ENCODE measurements at places on chromosomes 4 and X.
A peak's percentile ranks its signal among the peaks of the same experiment; 100 is the strongest.

DNA sequence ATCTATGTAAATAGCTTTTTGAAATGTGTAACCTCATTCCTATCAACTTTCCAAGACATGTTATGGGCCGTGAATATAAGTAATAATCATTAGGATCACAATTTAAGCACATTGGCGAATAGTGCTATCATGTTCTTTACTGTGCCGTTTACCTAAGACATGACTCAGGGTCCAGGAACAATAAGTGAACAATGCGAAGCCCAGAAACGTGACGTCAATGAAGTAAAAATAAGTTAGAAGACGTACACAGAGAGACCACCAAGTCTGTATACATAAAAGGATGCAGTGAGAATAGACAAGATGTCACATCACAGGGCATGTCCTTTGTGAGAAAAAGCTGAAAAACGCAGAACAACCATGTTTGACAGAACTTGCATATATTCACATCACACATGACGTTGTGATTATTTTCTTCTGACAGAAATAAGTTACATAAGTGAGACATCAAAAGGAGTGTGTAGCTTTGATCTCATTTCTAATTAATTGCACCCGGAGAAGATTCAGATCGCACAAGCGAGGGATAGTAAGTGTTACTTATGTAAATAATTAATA is 49.4 kb upstream of the FAT1 start:
- DNase-seq = no peak

GRCh38 chr4:117596917-117597480 is 437.3 kb upstream of the NDST3 start:
- DNase-seq = no peak

GRCh38 chr4:137124278-137124932 is 407.9 kb downstream of the PCDH18 start:
- DNase-seq = no peak

DNA sequence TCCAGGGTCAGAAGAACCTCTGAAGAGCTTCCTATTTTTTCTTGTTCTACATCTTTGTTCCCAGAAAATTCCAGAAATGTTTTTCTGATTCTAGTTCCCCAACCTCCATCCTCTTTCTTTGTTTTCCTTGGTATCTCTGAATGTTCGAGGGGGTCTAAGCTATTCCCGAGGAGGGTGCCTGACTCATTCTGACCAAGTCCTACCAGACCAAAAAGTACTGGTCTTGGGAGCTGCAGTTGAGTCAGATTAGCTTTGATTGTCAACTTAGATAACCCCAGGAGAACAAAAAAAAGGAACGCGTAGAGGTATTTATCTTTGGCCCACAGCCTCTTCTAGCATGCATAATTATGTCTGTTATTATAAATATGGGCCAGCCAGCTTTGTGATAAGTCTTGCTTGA is 12.1 kb upstream of the TENM3 start:
- no peak for DNase-seq

DNA sequence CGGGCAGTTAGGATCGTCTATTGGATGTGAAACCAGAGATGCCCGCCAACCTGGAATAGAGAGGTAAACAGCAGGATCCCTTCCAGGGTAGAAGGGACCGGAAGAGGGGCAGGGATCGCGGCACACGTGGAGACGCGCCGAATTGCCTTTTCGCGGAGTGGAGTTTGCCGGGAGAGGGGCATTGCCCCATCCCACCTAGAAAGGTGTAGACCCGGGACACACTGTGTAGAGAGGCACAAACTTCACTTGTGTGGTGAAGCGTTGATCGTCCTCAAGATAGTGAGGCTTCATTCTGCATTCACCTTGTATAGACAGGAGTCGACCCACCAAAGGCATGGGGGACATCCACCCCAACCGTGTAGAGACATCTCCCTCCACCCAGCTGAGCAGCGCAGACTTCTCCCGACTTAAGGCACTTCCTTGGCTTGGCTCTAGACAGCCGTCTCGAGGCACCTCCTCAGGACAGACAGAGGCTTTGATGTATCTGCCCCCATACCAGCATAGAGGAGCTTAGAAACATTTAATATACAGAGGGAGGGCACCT is 410 bp downstream of the GNL3L start:
- DNase-seq = no peak

DNA sequence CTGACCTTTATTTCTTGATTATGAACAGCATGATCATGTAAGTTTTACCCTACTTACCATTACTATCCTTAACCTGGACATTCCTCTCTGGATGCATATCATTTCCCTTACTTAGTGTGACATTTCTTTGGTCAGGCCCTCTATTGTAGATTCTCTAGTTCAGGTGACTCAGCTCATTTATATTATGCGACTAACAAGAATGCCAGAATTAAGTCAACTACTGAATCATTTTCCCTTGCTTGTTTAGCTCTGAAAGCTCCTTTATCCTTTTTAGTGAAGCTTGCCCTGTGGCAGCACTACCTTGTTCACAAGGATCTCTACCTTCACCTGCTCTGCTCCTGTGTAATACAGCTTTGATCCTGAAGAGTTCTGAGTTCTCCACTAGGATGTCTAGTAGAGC is 15.1 kb upstream of the UGT2B17 start:
- no peak for DNase-seq

- no peak for DNase-seq
These were observed 117.4 kb downstream of the DIPK2B start for GRCh38 chrX:45083314-45083713.

DNA sequence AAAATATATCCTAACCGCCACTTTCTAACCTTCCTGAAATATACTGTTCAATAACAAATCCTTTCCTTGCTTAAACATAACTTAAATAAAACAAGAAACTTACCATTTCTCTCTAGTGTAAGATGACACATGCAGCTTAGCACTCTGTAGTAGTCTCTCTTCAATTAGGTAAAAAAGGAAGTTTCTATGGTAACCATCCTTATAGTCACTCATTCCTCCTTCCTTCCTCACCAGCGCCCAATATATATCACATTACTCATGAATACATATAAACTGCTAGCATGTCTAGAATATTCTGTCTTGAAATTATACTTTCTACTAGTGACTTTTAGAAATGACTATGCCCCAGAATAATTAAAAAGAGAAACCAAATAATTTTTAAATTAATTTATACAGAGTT is 112.2 kb downstream of the SNCA start:
- no peak for DNase-seq

GRCh38 chrX:47568656-47569295 is 7.8 kb downstream of the ARAF start:
- no peak for DNase-seq

GRCh38 chr4:145644699-145645098 is 25.5 kb downstream of the MMAA start:
- DNase-seq = no peak

GRCh38 chrX:135522878-135523693 is 2.6 kb downstream of the INTS6L start:
- DNase-seq = no peak

DNA sequence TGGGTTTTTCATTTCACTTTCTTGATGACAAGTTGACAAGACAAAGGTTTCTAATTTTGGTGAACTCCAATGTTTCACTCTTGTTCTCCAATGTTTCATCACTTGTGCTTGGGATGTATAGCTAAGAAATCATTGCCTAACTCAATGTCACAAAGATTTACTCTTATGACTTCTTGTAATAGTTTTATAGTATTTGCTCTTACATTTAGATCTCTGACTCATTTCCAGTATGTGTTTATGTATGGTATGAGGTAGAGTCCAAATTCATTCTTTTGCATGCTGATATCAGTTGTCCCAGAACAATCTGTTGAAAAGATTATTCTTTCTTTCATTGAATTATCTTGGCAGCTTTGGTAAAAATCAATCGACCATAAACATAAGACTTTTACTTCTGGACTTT is 12.2 kb upstream of the NWD2 start:
- DNase-seq = no peak

DNA sequence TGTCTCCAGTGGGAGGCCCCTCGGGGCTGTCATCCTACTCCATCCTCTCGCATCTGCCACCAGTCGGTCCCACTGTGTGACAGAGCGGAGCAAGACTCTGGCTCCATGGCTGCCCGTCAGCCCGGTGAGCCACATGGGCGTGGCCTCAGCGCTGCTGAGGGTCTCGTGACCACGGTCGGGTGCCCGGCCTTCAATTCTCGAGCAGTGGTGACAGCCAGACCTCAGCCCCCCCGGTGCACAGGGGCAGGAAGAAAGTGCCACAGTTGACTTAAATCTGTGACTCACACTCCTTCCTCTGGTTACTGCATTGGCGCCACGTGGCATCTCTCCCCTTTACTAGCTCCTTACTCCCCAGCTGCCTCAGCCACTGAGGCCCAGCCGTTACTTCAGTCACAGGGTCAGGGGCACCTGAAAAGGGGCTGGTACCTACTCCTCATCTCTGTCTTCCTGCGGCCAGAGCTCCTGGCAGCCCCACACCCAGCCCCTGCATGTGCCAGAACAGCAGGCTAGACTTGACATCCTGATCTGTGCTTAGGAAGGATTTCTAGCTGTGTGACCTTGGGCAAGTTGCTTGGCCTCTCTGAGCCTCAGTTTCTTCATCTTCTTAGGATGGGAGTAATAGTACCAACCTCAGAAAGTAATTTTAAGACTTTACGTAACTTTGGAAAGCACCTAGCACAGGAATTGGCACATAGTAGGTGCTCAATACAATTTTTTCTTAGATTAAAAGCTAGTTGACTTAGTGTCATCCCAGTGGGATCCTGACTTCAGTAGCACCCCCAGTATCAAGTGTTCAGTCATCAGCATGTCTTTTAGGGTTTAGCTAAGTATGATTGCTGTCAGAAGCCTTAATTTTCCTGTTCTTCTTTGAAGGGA is 66.1 kb downstream of the TNIP2 start:
- peak; percentile 39 for DNase-seq

GRCh38 chr4:171031338-171031737 is 781.9 kb upstream of the GALNTL6 start:
- no peak for DNase-seq

GRCh38 chr4:33054161-33054560 is 2334.0 kb downstream of the PCDH7 start:
- no peak for DNase-seq

DNA sequence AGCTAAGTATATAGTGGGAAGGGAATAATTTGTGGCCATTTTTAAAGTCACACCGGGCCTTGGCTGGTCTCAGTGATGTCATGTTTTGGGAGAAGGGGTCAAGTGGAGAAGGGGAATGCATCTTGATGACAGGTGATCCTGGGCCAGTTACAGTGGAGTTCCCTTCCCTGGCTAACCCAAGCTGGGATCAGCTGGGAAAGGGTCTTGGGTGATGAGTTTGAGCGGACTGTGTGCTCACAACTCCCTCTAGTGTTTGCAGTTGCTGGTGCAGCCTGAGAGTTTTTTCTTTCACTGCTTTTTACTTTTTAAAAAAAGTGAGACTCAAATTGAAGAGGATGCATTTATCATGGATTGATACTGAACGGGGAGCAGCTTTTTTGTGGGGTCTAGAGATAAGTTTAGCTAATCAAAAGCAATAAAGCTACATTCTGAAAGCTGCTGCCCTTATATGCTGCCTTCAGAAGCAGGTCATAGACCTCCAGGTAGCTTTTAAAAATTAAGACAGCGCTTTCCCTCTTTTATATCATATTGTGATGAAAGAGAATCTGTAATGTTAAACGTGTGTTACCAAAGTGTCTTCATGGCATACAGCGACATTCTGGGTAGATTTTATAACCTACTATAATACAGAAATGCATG is 164.7 kb downstream of the DCLK2 start:
- DNase-seq = no peak

DNA sequence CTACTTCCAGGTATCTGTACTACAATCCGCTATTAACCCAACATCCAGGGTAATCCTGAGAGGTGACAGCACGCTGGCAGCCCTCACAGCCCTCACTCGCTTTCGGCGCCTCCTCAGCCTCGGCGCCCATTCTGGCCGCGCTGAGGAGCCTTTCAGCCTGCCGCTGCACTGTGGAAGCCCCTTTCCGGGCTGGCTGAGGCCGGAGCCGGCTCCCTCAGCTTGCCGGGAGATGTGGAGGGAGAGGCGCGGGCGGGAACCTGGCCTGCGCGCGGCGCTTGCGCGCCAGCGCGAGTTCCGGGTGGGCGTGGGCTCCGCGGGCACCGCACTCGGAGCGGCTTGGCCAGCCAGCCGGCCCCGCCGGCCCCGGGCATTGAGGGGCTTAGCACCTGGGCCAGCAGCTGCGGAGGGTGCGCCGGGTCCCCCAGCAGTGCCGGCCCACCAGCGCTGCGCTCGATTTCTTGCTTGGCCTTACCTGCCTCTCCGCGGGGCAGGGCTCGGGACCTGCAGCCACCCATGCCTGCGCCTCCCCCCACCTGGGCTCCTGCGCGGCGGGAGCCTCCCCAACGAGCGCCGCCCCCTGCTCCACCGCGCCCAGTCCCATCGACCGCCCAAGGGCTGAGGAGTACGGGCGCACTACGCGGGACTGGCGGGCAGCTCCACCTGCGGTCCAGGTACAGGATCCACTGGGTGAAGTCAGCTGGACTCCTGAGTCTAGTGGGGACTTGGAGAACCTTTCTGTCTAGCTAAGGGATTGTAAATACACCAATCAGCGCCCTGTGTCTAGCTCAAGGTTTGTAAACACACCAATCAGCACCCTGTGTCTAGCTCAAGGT is 87.3 kb downstream of the PRSS12 start:
- no peak for DNase-seq

DNA sequence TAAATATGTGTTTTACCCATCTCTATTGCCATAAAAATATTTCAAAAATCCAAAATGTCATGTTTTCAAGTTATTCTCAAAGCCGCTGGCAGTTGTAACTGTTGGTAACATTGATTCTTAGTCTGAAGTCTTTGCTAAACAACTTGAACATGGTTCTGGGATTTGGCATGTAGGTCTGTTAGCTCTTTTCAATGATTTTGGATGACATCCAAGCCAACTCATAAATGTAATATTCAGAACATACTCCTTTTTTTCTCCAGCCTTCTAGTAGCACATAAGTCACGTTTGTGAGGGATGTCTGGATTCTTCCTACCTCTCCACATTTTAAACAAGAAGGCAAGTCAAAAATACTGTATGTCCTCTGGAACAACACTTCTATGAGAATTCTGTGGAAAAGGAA is 305.3 kb downstream of the PRR32 start:
- DNase-seq = no peak

- DNase-seq = no peak
These were observed 185.9 kb downstream of the CFAP299 start for GRCh38 chr4:80521438-80521837.

DNA sequence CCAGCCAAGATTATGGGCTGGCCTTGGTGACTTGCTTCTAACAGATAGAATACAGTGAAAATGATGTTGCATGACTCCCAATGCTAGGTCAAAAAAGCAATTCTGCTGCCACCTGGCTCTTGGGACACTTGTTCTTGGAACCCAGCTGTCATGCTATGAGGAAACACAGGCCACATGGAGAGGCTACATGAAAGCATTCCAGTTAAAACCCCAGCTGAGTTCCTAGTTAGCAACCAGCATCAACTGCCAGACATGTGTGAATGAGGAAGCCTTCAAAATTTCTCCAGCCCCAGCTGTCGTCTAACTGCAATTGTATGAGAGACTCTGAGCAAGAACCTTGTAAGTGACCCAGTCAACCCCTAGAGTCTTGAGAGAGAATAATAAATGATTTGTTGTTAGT is 105.2 kb upstream of the FGF16 start:
- DNase-seq = no peak

DNA sequence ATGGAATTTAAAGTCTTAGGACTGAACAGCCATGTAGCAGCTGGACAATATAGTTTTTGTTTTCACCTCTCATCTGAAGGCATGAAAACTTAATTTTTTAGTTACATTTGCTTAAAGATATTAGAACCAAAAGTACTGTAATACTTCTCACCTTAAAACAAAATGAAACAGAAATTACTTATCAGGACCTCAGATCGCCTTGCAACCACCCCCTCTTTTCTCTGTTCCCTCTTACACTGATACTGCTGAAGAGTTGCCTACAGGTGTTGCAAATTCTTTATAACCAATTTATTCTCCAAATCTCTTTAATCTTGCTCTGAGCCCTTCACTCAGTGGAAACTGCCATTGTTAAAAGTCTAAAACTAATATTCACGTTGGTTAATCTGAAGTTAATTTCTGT is 145.0 kb downstream of the SPCS3 start:
- DNase-seq = no peak
